Stimulated activated CD4-positive, alpha-beta T cell treated with anti-CD3 and anti-CD28 coated beads, Interleukin-1b, Interleukin-23, amount 100 ng/mL, for 1 hour (primary cell): ENCODE measurements at places on chromosomes 6 and 20.

DNA sequence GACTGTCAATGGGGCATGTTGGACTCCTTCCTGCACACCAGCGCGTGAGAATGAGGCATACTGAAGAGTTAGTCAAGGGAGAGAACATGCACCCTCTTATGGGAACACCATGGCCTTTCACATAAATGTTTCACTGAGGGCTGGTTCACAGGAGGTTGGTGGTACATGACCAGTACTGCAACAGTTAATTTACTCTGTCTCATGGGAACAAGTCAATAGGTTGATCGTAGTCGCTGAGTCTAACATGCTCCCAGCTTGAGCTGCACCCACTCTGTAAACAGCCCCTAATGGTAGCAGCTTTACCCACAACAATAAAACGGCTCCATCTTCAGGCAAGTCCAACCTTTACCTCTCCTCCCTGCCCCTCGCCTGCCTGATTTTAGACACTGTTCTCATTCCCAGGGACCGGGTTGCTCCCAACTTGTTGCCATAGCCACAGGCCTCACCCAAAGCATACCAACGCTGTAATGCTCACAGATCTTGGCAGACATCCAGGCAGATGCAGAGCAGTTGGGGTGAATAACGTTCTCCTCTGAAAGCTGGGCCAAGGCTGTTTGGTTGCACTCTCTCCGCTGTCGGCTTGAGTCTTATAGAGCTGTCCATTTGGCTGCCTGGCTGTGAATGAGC, 111.3 kb downstream of the LY86 start:
- DNase-seq: no peak

- DNase-seq: no peak
These were observed 96.0 kb downstream of the MAP3K5 start for GRCh38 chr6:136696238-136696637.

DNA sequence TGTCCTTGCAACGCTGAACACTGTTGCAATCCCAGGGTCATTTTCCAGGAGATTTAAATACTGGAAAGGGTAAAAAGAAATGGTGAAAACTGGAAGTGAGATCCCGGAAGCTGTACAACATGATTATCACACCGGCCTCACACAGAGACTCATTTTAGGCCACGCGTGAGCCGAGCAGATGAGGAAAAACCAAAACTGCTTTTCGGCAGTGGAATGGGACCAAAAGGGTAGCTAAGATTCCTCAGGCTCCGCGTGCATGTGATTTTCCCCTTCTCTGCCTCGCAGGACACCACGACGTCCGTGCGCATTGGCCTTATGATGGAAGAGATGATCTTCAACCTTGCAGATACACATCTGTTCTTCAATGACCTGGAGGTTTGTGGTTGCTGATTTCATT, 213.7 kb downstream of the ZMYND8 start:
- DNase-seq: no peak

GRCh38 chr20:13739731-13740649, 44.7 kb downstream of the ESF1 start:
- no peak for DNase-seq

DNA sequence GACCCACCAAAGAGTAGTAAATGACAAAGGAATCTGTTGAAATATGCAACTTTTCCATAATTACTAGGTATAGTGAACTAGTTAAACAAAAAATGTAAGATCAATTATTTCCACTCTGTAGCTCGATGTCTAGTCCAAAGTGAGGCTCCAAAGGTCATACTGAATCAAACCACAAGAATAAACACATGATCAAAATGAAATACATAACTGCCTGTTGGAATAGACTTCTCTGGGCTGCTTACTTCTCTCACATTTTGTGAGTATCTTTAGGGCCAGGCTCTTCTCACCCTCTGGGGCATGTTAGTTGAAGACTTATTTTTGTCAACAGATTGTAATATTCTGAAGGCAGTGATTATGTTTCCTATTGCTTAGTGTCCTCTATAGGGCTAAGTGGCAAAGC, 103.7 kb upstream of the TMEM170B start:
- no peak for DNase-seq

DNA sequence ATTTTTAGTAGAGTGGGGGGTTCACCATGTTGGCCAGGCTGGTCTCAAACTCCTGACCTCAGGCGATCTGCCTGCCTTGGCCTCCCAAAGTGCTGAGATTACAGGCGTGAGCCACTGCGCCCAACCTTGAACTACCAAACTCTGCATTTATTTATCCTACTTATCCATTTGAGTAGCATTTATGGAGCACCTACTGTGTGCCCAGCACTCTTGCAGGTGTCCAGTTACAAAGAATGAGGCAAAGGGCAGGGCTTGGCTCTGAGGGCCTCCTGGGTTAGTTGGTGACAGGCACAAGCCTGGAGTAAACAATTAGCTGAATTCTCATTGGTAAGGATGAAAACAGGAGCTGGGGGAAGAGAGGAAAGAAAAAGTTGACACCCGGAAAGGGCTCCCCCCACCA, 93.4 kb upstream of the FOXP4 start:
- no peak for DNase-seq

DNA sequence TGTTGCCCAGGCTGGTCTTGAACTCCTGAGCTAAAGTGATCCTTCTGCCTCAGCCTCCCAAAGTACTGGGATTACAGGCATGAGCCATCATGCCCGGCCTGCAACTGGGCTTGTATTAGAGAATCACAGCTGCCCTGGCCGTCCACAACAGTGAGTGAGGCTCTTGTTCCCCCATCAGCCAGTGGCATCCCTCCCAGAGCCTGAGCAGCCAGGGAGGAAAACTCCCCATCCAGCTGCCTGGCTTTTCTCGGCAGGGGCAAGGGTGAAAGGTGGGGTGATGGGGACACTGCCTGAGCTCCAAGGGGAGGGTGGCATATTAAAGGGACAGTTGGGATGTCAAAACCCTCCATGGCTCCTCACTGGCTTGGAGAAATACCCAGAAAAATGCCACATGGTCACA, 185.6 kb downstream of the NFATC2 start:
- no peak for DNase-seq

- DNase-seq: no peak
These were observed 37.4 kb downstream of the PLCG1 start for GRCh38 chr20:41174782-41175181.

DNA sequence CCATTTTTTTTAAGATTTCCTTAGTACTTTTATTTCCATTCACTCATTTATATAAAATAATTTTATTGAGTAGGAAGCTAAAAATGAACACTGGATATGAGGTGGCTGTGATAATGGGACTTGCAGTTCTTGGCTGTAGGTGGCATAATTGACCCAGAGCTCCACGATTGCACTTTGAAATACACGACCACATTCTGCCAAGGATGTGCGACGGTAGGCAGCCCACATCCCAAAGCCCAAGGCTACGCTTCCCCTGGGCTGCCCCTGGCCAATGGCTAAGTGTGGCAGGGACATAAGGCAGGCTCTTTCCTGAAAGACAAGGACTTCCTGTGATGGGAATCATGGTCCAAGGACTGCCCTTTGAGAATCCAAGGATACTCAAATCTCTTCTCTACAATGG, 43.7 kb upstream of the ADTRP start:
- no peak for DNase-seq

DNA sequence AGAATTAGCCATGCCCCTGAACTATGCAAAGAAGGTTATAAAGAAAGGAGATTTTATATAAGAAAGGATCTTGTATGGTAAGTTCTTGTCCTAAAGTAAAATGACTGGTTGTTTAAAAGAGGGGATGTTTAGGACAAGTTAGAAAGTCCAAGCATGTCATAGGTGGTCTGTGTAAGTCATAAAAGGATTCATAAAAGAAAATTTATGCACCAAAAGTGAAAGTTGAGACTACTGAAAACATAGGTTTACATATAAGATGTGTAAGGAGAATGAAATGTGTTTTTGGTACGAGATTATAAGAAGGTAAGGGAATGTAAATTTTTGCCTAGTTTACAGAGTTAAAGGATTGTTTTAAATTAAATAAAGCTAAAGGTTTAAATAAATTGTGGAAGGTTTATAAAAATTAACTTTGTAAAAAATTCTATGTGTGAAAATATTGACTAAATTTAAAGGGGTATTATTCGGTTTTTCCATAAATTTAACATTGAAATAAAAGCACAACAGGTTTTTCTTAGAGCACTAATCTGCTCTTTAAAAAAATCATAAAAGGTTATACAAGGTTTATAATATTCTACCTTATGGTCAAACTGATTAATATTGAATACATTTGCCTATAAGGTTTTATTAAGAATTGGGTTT, 93.6 kb upstream of the UST start:
- no peak for DNase-seq

DNA sequence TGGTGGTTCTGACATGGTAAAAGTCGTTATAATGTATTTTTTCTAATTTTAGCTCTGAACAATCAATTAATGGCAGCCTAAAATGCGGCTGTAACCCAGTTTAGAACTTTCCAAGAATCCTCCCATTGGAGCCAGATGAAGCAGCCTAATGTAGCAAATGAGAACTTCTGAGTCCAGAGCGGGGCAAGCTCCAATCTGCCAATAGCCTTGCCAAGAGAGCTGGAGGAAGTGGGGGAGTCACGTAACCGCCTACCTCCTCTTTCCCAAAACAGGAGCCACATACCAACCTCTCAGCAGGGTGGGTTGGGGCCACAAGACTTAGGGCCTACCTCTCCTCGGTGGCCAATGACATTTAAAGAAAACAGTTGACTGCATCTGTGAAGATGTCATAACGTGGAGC, 230.6 kb downstream of the SOD2 start:
- DNase-seq: no peak
